CD4-positive, alpha-beta T cell treated with Interleukin-4 for 4 hours (primary cell): ENCODE measurements at places on chromosomes 2 and 18.

GRCh38 chr18:7566567-7567473 is at the start of gene PTPRM:
Gene PTPRM (plus strand): TSS chr18:7567316. CDS start chr18:7567819, 503 bp downstream.
- DNase-seq, result peak; percentile 11

DNA sequence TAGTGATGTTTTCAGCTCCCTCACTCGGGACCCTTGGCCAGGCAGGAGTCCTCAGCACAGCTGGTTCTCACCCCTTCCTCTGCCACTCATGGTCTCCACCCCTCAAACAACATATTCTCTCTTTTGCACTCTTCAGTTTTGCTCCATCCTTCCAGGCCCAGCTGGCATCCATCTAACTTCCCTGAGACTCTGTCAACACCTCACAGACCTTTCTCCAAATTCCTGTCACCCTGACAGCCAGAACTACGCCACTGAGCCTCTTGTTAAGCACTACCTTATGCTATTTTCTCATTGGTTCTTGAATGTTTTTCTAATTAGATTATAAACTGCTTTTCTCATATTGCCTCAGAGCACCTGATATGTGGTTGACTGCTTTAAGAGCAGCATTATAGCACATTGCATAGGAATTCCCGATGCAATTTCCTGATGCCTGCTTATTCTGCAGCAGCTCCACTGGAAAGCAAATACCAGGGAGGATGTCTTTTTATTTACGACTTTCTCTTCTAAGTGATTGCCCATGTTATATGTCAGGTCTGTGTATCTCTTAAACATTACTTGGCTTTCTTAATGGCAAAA is 12.4 kb upstream of the INO80C start:
- DNase-seq, result no peak

DNA sequence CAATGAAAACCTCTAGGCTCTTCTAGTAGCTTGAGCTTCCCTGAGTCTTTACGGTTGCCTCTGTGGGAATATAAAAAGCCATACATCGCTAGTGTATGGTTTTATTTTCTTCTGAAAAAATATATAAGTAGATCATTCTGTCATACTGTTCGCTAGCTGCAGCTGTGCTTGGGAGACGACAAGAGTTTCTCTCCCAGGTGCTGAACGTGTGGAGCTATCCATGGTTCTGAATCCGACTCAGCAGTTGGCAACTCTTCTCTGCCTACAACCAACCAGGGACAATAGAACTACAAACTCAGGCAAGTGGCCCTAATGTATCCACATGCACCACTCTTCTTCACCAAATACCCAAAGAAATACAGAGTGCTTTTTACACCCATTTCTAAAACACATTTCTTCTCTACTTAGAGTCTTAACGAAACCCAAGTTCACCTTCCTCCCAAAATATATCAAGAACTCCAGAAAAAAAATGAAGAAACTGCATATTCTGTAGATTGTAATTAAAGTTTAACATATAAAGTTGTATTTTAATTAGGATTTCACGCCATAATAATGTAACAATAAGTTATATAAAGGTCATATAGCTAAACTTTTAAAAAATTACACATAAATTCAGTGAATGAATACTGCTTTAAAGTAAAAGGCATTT is 2.2 kb upstream of the KCNH7 start:
- DNase-seq, result no peak

DNA sequence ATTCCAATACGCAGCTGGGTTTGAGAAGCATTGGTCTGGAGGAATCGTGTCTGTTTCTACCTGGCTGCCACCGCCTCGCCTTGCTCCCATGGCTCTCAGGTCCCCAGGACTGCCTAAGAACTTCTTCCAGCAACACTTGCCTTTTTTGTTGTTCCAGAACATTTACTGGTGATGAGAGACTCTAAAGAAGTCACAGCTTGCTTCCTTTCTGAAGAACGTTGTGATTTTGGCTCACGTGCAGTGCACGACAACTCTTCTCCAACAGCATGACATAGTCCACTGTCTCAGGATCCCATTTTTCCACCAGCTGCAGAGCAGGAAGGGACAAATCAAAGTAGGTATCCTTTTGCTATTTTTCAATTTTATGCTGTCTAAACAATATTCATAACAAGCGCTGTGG is 940.9 kb downstream of the SLC4A3 start:
- no peak for DNase-seq

- no peak for DNase-seq
Measured at GRCh38 chr2:216936954-216937357, 77.1 kb upstream of the TNP1 start.

- DNase-seq, result no peak
Measured at GRCh38 chr2:230330725-230331124, 3.7 kb downstream of the SP140L start.

DNA sequence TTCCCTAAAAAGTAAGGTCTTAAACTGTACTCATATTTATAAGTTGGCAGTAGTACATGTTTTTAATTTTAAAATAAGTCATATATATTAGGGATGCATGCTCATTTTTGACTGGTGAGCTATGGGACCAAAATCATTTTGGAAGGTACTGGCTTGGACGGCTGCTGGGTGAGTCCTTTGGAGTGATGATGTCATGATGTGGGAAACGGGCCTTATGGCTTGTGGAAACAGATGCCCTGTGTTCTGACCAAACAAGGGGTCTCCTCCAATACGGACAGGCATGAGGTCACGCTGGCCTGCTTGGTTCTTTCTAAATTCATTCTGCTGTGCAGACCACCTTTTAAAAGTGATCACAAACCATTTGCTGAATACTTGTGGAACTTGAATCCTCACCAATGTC is 109.2 kb upstream of the MGAT5 start:
- no peak for DNase-seq

- DNase-seq, result no peak
Measured at GRCh38 chr2:219296631-219297391, 12.4 kb downstream of the PTPRN start.

DNA sequence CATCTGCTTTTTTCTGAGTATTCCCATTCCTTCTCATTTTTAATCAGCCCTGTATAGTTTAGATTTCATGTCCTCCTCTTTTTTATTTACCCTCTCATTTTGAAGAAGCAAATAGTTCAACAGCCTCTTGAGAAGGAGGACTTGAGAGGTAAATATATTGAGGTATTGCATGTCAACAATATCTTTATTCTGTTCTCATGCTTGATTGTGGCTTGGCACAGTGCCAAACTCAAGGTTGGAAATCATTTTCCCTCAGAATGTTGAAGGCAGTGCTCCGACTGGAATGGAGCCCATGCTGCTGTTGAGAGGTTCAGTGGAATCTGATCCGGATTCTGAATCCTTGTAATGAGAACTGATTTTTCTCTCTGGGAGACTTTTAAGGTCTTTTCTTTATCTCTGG is 31.0 kb upstream of the GALNT3 start:
- DNase-seq, result no peak
